Activated naive CD8-positive, alpha-beta T cell treated with anti-CD3 and anti-CD28 coated beads, Interleukin-2, amount 50 U/mL, for 16 hours (primary cell): ENCODE measurements at places on chromosomes 1 and 21.

DNA sequence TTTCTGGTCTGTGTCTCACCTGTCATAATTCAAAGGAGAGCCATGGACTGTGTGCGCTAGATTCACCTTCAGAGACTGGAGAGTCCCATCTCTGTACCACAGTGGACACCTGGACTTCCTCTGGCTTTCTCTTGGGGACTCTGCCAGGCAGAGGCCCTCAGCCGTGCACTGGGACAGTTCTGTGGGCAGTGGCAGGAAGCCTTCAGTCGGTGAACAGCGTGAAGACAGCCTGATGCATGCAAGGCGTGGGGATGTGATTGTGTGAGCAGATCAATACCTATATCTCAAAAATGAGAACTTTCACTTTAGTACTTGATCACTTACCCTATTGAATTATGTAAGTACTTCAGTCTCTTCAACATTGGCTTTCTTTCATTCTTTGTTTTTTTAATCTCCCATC, 245.3 kb downstream of the DISC1 start:
- no peak for DNase-seq

DNA sequence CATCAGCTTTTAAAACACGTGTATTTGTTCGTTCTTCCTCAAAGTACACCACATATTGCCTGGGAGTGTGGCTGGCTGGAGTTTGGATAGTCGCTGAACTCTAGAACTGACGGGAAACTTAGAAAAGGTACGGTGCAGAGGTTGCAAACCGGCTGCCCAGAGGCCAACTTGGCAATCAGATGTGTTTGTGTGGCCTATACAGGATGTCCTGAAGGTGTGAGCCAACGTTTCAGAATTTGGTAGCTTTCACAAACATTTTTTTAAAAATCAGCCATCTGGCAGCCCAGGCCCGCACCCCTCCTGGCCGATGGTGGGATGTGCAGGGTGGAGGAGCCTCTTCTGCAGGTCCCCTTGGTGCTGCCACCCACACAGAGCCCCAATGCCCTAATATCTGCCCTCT, 73.6 kb upstream of the SLC25A33 start:
- no peak for DNase-seq

GRCh38 chr1:39613250-39613649, 26.2 kb downstream of the HEYL start:
- no peak for DNase-seq

- no peak for DNase-seq
Observed at GRCh38 chr1:6495041-6495441, 3.6 kb upstream of the PLEKHG5 start.

DNA sequence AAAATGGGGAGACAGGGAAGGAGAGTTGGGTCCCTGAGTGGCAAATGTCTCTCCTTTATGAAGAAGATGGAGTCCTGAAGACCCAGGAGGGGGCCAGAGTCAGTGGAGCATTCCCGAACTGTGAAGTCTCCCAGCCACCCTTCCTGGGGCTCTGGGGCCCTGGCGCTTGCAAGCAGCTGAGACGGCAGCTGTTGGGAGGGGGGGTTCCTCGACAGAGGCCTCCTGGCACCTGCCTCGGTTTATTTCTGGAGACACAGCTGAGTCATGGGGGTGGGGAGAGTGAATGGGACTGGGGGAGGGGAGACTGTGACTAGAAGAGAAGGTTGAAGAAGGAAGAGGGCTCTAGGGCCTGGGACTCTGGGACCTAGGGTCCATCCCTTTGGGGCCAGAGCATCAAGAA, 14.0 kb downstream of the NES start:
- DNase-seq: no peak

- DNase-seq: no peak
Observed at GRCh38 chr1:21651214-21652042, 17.7 kb downstream of the RAP1GAP start.

- no peak for DNase-seq
Observed at GRCh38 chr1:116284819-116285390, 88.1 kb upstream of the ATP1A1 start.

DNA sequence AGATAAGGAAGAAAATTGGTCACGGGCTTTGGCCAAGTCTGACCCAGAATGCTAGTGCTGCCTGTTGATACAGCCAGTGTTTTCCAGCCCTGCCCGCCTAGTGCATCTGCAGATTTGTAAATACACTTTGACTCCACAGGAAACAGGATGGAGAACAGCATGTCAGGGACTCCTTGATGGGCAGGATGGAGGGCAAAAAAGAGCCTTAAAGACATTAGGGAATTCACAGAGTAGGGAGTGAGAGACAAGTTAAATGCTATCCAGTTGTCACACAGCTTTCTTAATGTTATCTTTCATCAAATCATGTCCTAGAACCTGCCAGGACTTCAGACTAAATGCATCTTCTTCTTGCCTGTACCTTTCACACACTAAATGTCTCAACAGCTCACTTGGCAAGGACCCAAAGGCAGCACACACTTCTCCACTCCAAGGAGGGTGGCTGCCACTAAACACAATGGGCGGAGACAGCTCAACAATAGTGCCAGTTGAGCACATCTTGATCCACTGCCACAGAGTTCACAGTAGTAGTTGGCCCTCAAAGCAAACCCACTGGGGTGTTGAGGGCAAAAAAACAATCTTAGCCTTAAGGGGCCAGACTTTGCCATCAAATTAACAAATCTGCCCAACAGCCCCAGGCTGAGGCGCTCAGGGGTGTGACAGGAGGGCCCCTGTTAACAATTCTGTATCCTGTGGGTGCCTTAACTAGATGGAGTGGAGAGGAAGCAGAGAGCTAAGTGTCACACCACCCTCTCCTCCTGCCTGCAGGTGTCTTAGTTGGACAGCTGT, 2.7 kb downstream of the HIVEP3 start:
- no peak for DNase-seq

- DNase-seq: no peak
Observed at GRCh38 chr1:62428351-62428750, 8.5 kb upstream of the USP1 start.

DNA sequence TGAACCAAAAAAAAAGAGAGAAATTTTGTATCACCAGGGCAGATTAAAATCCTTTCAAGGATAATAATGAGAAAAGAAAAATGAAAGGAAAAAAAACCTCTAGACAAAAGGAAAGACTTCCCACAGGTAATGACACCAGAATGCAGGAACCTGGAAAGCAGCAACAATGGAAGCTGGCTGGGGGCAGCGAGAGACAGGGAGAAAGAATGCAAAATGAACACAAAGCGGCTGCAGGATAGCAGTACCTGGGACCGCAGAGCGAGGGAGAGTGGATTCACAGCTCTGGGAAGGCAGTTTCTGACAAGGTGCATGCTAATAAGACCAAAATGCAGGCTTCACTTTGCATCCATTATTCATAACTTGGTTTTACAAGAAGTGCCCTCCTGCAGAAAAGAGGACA, 349.0 kb downstream of the SIPA1L2 start:
- no peak for DNase-seq

GRCh38 chr1:224267925-224268324, 62.0 kb downstream of the NVL start:
- no peak for DNase-seq

GRCh38 chr1:43913051-43913501, 20.5 kb upstream of the ARTN start:
- no peak for DNase-seq

DNA sequence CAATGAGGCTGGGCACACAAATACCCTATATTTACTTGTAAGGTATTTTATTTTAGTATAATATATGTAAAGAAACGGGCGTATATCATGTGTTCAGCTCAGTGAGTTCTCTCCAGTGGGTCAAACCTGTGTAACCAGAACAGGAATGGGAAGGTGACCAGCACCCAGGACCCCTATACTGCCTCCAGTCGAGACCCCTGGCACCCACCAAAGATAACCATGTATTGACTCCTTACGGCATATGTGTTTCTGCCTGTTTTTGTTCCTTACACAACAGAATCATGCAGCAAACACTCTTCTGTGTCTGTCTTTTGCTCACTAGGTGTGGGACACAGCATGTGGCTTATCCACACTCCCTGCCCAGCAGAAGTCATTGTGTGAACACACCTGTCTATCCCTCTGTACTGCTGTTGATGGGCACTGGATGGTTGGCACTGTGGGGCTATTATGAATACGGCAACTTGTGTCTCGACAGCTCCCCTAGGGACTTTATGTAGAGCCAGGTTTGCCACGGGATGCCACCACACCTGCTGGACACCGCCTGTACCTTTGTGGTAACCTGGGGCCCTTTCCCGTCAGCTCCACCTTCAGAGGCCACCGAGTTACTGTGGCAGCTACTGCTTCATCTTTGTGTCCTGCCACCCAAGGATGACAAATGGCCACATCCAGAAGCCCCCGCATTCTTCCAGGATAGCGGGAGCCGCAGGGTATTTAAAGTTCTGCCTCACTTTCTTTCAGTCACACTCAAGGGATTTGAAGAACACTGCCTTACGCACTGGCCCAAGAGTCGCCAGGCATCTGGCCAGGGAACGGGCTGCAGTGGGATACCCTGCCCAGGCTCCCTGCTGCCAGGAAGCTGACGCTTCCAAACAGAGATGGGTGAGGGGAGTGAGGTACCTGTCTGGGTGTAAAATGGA, 23.5 kb upstream of the C2CD2 start:
- no peak for DNase-seq

GRCh38 chr1:94719926-94720793, 100.0 kb upstream of the SLC44A3 start:
- no peak for DNase-seq

GRCh38 chr1:151944857-151945575, 35.7 kb upstream of the THEM4 start:
- DNase-seq: no peak

DNA sequence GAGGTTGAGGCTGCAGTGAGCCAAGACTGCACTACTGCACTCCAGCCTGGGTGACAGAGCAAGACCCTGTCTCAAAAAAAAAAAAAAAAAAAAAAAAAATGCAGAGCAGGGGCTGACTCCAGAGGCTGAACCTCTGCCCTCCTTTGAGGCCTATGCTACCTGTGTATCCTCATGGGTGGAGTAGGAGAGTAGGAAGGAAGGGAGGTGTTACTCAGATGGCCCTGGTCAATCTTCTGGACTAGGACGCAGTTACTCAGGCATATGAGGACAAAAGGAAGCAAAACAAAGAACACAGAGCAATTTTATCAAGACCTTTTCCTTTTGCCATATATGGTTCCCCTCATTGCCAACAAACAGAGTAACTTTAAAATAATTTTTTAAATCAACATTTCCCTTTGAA, 35.2 kb downstream of the TGFBR3 start:
- no peak for DNase-seq

DNA sequence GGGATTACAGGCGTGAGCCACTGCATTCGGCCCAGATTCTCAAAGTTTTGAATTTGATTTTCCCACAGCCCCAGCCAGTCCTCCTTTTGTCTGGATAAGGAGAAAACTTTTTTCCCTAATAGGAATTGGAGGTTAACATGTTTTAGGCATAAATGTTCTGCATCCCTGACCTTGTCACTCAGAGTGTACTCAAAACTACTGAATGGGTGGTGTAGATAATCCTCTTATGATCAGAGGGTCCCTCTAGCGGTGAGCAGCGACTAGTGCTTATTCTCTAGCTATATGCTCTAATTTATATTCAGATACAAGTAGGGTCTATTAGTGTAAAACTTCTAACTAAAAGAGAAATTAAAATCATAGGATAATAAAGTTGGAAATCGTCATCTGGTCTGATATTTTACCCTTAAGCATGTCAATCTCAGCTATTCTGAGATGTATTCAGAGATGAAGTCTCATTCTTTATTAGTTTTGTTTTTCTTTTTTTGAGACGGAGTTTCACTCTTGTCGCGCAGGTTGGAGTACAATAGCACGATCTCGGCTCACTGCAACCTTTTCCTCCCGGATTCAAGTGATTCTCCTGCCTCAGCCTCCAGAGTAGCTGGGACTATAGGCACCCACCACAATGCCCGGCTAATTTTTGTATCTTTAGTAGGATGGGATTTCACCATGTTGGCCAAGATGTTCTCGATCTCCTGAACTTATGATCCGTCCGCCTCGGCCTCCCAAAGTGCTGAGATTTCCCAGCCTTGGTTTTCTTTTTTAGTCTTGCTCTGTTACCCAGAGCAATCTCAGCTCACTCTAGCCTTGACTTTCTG, 2.7 kb upstream of the PSMD4 start:
- DNase-seq: peak; percentile 16

- DNase-seq: no peak
Observed at GRCh38 chr1:22343456-22344328, 108.0 kb upstream of the ZBTB40 start.

DNA sequence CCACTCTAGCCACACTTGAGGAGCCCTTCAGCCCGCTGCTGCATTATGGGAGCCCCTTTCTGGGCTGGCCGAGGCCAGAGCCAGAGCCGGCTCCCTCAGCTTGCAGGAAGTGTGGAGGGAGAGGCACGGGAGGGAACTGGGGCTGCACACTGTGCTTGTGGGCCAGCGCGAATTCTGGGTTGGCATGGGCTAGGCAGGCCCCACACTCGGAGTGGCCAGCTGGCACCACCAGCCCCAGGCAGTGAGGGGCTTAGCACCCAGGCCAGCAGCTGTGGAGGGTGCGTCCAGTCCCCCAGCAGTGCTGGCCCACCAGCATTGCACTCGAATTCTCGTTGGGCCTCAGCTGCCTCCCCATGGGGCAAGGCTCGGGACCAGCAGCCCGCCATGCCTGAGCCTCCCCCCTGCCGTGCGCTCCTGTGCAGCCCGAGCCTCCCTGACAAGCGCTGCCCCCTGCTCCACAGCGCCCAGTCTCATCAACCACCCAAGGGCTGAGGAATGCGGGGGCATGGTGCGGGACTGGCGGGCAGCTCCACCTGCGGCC, 785.9 kb upstream of the TPTE start:
- DNase-seq: no peak

DNA sequence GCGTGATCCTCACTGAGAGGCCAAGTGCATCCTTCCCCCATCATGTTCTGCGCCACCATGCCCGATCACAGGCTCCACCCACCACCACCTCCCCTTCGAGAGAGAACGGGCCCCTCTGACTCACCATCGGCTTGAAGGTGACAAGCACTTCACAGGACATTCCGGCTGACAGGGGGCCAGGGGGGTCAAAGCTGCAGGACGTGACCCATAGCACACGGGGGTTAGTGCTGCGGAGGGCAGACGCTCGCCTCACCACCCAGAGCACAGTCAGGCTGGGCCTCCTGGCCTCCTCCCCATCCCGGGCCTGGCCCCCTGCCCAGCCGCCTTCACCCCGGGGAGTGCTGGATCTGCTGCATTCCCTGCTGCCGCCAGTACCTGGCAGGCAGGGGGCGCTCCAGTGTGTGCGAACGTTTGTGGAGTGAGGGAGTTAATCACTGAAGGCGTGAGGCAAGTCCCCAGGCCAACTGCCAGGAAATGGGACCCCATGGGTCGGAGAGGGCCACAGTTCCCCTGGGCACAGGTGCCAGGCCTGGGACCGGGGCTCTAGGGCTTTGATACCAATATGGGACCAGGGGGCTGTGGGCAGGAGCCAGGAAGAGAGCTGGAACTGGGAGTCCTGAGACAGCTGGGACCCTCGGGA, 40.9 kb upstream of the TMEM52 start:
- peak; percentile 46 for DNase-seq

GRCh38 chr1:46244656-46245371, 2.7 kb upstream of the RAD54L start:
- DNase-seq: no peak

- no peak for DNase-seq
Observed at GRCh38 chr1:169105087-169105433, 1.4 kb upstream of the ATP1B1 start.

GRCh38 chr1:109959974-109960744, 24.4 kb upstream of the AHCYL1 start:
- no peak for DNase-seq
